Stimulated activated CD4-positive, alpha-beta T cell treated with anti-CD3 and anti-CD28 coated beads, Interleukin-15, amount 100 ng/mL, for 1 hour (primary cell): ENCODE measurements at places on chromosomes 1 and 21.

- DNase-seq, result no peak
Observed at GRCh38 chr1:18907917-18908845, 5.8 kb upstream of the ALDH4A1 start.

DNA sequence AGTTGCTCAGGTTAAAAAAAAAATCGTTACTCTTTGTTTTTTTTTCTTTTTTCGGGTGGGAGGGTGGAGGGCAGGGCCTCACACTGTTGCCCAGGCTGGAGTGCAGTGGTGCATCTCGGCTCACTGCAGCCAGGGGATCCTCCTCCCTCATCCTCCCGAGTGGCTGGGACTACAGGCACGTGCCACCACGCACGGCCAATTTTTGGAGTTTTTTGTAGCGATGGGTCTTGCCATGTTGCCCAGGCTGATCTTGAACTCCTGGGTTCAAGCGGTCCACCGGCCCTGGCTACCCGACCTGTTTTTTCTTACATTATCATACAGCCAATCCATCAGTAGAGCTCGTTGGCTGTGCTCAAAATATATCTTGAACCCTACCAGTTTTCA lies 2.2 kb upstream of the USP1 start:
- no peak for DNase-seq

GRCh38 chr1:77468257-77468948 lies 186.6 kb downstream of the AK5 start:
- no peak for DNase-seq

DNA sequence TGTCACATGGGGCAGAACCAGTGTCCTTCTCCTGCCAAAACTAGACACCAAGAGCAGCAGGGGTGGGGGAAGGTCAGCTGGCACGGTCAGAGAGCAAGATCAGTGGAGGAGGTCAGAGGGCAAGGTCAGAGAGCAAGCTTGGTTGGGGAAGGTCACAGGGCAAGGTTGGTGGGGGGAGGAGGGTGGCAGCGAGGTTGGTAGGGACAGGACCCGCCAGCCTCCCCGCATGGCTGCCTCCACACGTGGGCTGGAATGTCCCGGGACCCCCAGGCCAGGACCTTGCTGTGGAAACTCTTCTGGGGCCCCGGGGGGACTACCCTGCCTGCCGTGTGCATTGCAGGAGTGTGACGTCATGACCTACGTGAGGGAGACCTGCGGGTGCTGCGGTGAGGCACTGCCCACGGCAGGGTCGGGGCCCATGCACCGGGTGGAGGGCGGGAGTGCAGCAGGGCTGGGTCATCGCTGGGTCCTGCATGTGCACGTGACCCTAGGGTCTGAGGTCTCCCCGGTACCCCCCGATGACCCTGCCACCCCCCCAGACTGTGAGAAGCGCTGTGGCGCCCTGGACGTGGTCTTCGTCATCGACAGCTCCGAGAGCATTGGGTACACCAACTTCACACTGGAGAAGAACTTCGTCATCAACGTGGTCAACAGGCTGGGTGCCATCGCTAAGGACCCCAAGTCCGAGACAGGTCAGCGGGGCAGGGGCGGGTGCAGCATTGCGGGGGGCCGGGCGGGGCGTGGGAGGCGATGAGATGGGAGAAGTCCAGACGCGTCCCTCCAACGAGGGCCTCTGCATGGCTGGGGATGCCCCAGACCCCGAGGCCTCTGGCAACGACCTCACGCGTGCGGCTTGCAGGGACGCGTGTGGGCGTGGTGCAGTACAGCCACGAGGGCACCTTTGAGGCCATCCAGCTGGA lies 27.3 kb downstream of the COL6A2 start:
- no peak for DNase-seq

- no peak for DNase-seq
Observed at GRCh38 chr1:206962272-206962671, 8.0 kb downstream of the FCAMR start.

GRCh38 chr1:202238914-202239313 lies 45.3 kb downstream of the LGR6 start:
- DNase-seq, result no peak

DNA sequence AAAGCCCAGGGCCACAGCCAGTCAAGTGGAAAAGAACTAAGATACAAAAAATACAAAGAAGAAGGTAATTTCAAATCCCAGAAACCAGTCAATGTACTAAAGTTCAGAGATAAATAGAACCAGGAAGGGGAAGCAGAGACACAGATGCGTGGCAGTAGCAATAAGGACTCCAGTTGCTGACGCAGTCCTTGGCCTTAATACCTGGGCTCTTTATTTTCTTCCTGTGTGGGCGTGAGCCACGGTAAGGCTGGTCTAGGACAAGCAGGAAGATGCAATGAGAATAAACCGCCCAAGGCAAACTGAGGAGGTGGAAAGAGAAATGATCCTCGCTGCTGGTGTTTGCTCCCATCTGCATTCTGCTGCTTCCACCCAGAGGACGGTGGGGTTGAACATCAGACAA lies 65.6 kb upstream of the PLXNA2 start:
- no peak for DNase-seq

DNA sequence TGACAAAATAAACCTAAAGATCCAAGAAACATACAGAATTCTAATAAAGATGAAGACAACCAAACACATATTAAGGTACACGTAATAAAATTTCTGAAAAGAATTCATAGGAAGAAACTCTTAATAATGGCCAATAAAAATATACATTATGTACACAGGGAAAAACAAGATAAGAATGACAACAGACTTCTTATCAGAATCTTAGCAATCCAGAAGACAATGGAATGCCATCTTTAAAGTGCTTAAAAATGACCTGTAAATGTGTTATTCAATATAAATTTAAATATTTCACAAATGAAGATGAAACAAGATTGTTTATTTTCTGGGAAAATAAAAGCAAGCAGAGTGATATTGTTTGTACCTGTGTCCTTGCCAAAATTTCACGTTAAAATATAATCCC lies 530.4 kb upstream of the PTBP2 start:
- no peak for DNase-seq

DNA sequence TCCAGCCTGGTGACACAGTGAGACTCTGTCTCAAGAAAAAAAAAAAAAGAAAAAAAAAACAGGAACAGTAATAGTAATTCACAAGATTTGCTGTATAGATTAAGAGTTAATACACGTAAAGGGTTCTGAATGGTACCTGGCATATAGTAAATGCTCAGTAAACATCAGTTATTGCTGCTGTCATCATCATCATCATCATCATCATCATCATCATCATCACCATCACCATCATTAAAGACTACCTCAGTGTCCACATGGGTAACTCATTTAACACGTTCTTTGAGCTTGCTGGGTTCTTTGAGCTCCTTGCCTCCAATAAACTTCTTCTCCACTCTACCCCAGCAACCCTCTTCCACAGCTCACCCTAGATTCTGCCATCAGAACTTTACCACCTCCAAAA lies 55.0 kb downstream of the KIAA0319L start:
- DNase-seq, result no peak

- no peak for DNase-seq
Observed at GRCh38 chr21:15775981-15776380, 46.2 kb downstream of the USP25 start.

GRCh38 chr1:116201911-116202310 lies 90.7 kb downstream of the MAB21L3 start:
- no peak for DNase-seq

DNA sequence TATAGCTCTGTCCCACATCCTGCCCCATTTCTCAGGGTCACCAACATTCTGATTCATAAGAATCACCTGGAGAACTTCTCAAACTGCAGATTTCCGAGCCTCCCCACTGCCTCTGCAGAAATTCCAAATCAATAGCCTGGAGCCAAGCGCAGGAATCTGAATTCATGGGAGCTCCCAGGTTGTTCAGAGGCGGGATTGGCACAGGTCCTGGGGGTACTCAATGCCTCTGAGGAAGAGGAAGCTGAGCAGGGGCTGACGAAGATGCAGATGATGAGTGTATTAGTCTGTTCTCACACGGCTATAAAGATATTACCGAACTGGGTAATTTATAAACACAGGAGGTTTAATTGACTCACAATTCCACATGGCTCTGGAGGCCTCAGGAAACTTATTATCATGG lies 455.5 kb downstream of the MATN1 start:
- DNase-seq, result no peak
